Stimulated activated CD8-positive, alpha-beta memory T cell treated with anti-CD3 and anti-CD28 coated beads, Interleukin-2, amount 100 ng/mL, for 48 hours (primary cell): ENCODE measurements at places on chromosomes 1 and 21.
A peak's percentile ranks its signal among the peaks of the same experiment; 100 is the strongest.

- DNase-seq = no peak
Measured at GRCh38 chr1:178659789-178660208, 65.2 kb upstream of the RALGPS2 start.

- DNase-seq = no peak
Measured at GRCh38 chr1:180153032-180153431, 1.6 kb upstream of the QSOX1 start.

DNA sequence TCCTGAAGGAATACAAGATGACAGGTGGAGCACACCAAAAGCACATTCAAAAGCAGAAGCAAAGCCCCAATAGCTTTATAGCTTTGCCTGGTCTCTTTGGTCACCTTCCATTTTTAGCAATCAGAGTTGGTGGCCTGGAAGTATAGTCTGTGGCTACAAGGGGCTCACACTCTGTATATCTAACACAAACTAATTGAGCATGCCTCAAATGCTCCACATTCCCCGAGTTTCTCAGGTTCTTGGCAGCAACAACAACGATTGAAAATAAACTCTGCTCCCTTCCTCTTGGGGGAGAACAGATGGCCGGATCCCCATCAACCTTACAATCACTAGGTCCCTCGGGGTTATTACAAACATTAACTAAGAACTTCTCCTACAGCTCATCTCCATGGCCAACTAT lies 24.9 kb upstream of the TADA1 start:
- DNase-seq = no peak

DNA sequence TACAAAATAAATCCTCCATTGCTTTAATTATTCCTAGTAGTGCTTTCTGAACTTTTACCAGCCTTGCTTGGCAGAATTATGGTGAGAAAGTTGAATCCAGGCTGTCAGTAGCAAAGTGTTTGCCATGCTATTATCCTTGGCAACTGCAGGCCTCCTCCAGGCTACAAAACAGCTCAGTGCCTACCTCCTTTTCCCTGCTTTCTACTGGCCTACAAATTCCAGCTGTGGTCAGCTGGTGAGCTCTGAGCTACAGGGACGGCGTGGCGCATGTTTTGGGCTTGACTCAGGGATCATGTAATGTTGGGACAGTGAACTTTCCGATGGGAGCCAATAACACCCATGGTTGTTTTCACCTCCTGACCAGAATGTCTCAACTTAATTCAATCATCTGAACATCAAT lies 456.1 kb upstream of the ADAMTS5 start:
- no peak for DNase-seq

GRCh38 chr1:2381741-2382620 lies 9.4 kb downstream of the MORN1 start:
- peak; percentile 73 for DNase-seq

- no peak for DNase-seq
Measured at GRCh38 chr1:106063510-106063909, 993.0 kb upstream of the PRMT6 start.

GRCh38 chr1:36458910-36459309 lies 5.3 kb downstream of the MRPS15 start:
- peak; percentile 59 for DNase-seq

- no peak for DNase-seq
Measured at GRCh38 chr1:205041001-205041715, 1.9 kb upstream of the CNTN2 start.

- DNase-seq = no peak
Measured at GRCh38 chr1:31866450-31867032, 50.7 kb upstream of the SPOCD1 start.

DNA sequence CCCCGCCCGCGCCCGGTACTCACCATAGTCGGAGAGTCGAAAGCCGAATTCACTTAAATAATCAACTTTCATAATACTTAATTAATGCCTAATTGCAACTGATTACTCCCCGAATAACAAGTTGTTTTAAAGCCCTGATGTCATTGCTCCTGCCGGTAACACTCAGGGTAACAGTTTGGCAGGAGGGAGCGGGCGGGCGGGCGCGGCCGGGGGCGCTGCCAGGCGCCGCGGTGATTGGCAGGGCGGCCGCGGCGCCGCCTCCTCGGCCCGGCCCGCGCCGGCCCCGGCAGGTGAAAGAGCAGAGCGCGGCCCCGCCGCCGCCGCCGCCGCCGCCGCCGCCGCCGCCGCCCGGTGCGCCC lies 102.2 kb downstream of the CASZ1 start:
- DNase-seq = peak; percentile 40

DNA sequence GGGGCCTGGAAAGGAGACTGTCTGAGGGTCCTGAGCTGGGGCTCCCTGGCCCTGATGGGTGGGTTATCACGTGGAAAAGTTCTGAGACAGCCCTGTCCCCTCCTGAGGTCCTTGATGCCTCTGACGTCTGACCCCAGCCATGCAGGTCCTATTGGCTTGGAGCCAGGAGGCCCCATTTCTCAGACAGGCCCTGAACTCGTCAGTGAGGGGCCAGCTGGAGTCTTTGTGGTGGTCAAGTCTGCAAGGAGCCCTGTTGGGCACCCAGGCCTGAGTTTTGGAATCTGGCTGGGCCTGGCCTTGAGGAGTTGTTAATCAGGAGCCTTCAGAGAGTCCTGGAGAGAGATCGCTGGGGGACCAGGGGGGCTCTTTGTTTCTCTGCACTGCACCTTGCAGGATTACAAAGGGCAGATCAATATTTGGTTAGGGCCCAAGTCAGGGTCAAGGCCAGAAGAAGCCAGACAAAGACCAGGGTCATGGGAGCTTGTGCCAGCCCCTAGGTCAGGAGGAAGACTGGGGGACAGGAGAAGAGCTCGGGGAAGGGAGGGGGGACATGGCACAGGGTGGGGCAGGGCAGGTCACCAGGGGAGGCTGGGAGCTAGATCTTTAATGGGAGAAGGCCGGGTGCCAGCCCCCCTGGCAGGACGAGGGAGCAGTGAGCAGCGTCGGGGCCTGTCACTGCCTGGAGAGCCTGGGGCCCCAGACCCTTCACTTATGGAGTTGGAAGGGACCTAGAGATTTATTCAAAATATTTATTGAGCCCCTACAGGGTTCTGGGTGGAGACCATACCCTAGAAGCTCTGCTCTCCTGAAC lies 83.2 kb downstream of the PTPRU start:
- DNase-seq = no peak

DNA sequence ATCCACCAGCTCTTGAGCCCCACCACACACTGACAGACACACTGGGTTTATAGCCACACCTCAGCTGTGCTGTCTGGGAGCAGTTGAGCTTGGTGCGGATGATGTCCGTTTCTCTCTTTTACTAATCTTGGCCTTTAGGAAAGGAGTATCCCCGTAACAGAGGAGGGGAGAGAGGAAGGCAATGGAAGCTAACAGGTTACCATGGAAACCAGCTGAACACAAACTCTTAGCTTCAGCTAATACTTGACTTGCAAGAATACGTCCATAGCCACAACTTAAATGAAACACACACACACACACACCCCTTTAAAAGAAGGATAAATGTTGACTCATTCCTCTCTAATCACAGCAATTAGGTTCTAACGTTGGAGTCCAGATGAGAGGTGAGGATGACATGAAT lies 28.0 kb upstream of the LRRN2 start:
- no peak for DNase-seq

DNA sequence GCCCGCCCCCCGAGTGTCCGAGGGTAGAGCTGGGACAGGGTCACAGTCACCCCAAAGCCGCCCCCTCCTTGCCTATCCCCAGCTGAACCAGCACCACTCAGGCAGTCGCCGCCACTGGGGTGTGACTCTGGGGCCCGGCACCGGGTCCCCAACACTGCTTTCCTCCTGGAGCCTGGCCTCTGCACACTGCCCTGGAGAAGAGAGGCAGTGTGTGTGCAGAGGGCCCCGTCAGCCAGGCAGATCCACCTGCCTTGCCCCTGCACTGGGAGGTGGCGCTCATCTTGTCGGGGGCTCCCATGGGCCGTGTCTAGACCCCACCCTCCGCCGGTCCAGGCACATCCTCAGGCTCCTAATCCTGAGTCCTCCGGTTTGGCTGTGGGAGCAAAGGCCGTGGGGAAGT lies 15.7 kb downstream of the FAAP20 start:
- DNase-seq = no peak
